CD4-positive, alpha-beta T cell treated with Interleukin-4 for 4 hours (primary cell): ENCODE measurements at places on chromosomes 7 and 10.
A peak's percentile ranks its signal among the peaks of the same experiment; 100 is the strongest.

DNA sequence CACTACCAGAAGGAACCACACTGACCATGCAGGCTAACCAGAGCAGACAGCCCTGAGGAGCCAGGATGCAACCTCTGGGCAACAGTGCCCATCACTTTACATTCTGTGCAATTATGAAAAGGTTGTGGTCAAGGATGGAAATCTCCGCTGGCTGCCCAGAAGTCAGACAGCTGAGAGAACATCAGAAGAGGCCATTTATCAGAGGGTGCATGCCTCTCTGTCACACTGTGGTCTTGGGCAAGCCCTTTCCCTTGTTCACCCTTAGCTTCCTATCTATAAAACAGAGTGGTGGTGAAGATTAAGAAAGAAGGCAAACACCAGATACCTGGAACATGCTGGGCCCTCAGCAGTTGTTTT, 120.7 kb upstream of the GDF10 start:
- DNase-seq: no peak

GRCh38 chr7:41203542-41203941, 499.3 kb downstream of the INHBA start:
- no peak for DNase-seq

- no peak for DNase-seq
These were observed 743.8 kb upstream of the LRRN3 start for GRCh38 chr7:110347081-110347480.

GRCh38 chr10:116274064-116274904, 1.3 kb upstream of the GFRA1 start:
- no peak for DNase-seq

GRCh38 chr10:52965938-52966401, 193.4 kb upstream of the MBL2 start:
- DNase-seq: peak; percentile 1

DNA sequence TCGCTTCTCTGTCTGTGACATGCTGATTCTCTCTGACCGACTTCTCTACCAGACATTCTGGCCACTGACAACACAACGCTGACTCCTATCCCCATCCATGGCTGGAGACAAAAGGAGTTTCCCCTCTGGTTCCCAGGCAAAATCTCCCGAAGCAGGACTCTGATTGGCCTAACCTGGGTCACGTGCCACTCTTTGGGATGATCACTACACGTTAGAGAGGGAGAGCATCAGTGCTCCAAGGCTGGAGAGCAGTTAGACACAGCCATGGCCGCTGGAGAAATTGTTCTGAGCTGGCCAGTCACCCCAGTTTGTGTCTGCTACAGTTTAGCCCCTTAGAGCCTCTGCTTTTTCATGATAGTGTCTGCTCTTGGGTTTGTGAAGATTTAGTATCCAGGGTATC, 38.9 kb downstream of the ADAMTS14 start:
- DNase-seq: no peak

- DNase-seq: no peak
These were observed 48.1 kb upstream of the TES start for GRCh38 chr7:116162254-116162653.

GRCh38 chr10:65231148-65231547, 1694.7 kb upstream of the LRRTM3 start:
- DNase-seq: no peak

- no peak for DNase-seq
These were observed 23.4 kb downstream of the RPP38 start for GRCh38 chr10:15120523-15120922.

DNA sequence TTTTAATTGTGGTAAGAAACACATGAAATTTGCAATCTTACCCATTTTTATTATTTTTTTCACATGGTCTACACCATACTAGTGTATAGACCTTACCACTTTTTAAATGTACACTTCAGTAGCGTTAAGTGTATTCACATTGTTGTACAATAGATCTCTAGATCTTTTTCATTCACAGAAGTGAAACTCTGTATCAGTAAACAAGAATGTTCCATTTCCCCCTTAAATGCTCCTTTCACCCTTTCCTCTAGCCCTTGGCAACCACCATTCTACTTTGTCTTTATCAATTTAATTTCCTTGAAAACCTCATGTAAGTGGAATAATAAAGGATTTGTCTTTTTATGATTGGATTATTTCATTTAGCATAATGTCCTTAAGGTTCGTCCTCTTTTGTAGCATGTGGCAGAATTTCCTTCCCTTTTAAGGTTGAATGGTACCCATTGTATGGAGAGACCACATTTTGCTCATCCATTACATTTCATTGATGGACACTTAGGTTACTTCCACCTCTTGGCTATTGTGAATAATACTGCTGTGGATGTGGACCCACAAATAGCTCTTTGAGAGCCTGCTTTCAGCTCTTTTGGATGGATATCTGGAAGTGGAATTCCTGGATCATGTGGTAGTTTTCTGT, 45.7 kb downstream of the SNX10 start:
- no peak for DNase-seq

- DNase-seq: no peak
These were observed 74.4 kb upstream of the LSM8 start for GRCh38 chr7:118109607-118110006.

DNA sequence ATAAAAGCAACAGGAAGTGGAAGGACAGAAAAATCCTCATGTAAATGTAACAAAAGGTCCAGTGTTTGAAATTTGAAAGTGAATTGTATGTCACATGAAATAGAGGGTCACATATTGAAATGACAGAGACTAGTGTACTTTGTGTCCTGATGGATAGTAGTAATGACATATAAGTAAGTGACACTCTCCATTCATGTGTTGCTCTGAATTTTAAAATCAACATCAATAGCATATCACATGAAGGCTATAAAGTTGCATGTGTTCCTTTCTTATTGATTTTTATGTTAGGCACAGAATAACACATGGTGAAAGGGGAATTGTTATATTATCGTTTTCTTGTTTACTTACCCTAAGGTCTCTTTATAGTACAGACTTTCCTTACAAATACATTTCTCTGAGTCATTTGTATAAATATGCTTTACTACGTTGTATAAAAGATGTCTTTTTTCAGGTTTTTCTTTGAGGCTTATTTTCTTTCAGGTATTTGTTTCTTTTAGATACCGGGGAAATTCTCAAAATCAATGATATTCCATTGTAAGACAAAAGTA, 104.6 kb upstream of the CACNA2D1 start:
- DNase-seq: no peak

DNA sequence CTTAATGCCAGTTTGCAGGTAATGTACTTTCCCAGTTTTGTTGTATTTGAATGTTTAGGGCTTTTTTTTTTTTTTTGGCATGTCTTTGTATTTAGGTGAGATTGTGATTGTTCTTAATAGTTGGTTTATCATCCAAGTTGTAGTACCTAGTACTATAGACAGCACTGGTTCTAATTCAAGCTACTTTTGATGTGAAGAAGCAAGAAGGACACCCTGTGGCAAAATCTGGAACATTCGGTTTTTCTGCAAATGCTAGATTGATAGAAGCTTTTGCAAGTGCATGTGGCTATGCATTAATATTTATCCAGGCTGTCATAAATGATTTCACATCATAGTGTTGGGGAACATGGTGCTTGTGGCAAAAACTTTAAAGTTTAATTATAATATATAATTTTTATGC, 248.9 kb downstream of the FOXP2 start:
- DNase-seq: no peak

GRCh38 chr7:150370612-150371071, 2.0 kb downstream of the REPIN1 start:
- no peak for DNase-seq

DNA sequence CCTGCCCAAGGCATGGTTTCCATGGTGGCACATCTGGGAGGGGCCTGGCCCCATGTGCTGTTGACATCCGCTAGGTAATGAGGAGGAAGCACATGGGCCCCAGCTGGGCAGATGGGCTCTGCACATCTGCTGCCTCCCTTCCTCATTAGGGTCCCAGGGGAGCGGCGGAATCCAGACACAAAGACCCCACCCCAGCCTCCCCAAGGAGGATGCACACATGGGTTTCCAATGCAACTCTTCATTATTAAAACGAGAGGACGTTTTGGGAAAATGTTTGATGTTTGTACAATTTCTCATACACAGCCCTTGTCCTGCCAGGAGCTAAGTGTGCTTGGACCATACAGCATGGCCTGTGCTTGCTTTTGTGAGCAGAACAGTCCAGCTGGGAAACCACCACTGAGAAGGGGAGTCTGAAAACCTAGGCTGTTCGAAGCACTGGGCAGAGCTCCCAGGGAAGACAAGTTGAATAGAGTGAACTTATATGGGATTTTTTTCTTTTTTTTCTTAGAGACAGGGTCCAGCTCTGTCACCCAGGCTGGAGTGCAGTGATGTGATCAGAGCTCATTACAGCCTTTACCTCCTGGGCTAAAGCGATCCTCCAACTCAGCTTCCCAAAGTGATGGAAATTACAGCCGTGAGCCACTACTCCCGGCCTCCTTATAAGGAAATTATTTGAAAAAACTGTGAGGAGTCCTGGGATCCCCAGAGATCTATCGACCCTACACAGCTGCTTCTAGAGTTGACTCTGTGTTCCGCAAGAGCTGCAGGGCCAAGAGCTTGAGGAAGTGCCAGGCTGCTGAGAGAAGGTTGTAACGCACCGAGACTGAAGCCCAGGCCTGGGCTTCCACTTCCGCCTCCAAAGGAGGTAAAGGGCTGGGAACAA, 23.4 kb downstream of the FAM107B start:
- DNase-seq: no peak

- no peak for DNase-seq
These were observed 60.4 kb upstream of the DUSP5 start for GRCh38 chr10:110437351-110437605.

DNA sequence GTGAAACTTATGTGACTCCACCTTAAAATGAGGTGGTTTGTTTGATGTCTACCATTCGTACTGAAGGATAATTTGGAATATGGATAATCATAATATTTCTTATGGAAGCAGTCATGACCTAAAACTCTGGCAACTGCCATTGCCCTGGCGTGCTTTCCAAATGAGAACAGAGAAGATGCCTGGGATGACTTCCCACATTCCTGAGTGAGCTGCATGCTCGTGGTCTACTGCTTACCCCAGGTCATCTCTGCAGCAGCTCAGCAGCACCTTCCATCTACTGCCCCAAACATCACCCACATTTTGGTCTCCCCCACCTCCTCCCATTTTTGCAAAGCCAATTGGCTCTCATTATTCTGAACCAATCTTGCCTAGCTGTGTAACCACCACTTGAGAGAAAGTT, 40.1 kb downstream of the LYZL1 start:
- no peak for DNase-seq

GRCh38 chr7:117839507-117839906, 33.7 kb downstream of the CTTNBP2 start:
- no peak for DNase-seq

DNA sequence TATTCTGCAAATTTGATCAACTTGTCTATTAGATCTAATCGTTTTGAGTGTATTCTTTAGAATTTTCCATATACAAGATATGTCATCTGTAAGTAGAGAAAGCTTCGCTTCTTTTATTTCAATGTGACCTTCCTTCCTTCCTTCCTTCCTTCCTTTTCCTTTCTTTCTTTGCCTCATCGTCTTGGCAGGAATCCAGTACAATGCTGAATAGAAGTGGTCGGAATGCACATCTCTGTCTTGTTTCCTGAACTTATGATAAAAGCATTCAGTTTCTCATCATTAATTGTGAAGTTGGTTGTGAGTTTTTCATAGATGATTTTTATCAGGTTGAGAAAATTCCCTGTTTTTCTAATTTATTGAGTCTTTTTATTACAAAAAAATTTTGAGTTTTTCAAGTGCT, 300.7 kb upstream of the ZNF32 start:
- DNase-seq: no peak

GRCh38 chr10:103646304-103646703, 152.8 kb downstream of the NEURL1 start:
- DNase-seq: no peak

- no peak for DNase-seq
These were observed 137.2 kb upstream of the IGFBP3 start for GRCh38 chr7:46058086-46058823.

DNA sequence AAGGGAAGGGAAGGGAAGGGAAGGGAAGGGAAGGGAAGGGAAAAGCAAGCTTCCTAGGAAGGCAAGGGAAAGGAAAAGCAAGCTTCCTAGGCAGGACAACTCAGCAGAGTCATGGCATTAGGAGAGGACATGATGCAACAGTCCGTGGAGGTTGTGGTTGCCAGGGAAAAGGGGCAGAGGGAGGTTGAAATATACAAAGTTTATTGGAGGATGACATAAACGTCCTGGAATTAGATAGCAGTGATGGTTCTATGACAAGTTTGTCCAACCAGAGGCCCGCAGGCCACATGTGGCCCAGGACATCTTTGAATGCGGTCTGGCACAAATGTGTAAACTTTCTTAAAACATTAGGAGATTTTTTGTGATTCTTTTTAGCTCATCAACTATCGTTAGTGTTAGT, 59.8 kb upstream of the OPN4 start:
- no peak for DNase-seq

GRCh38 chr10:71691405-71691804, 28.2 kb downstream of the C10orf105 start:
- no peak for DNase-seq

DNA sequence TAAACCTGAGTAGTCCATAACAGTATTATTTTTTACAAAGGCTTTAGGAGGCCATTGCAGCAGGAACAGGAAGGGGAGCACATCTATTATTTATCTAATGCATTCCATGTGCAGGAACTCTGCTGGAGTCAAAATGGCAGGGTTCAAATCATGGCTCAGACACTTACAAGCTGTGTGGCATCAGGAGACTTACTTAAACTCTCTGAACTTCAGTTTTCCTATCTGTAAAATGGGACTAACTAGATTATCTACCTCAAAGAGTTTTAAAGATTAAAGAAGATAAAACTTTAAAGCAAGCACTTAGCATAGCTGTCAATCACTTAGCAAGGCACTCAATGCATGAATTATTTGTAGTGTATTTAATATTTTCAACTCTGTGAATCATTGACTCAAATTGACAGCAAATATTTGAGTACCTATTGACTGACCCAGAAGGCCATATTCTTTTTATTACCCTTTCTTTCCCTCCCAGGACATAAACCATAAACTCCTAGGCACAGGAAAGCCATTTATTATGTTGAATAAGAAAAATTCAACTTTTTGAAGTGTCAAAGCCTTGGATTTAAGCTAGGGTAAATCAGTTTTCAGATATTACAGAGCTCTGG, 115.8 kb upstream of the FAM204A start:
- no peak for DNase-seq

- no peak for DNase-seq
These were observed 218.4 kb downstream of the GRM8 start for GRCh38 chr7:127034186-127034806.

DNA sequence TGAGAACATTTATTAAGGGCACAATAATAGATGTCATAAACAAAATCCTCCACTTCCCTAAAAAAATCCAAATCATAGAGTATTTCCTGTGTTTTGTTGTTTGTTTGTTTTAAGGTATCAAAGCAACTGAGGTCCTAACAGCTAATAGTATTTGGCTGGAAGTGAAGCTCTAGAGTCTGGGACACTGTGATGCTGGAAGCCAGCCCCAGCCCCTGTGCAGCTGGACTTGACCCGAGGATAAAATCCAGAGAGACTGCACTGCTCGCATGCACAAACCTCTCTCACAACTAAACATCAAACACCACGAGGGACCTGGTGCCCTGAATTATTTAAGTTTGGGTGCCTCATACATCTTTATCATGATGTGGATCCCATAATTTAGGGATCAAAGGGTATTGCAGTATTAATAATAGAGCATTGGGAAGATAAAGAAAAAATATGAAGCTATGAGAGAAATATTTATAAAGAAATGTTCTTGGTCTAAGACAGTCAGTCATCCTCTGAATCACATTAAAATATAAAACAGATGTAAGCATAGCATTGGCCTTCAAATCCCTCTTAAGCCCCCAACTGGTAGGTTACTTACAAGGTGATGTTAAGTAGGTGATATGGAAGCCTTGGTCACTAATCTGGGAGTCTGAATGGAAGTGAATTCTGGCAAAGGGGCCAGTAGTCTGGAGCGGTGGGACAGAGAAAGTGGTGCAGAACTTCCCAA, 44.4 kb downstream of the CUBN start:
- no peak for DNase-seq

GRCh38 chr7:146606628-146607027, 490.0 kb downstream of the CNTNAP2 start:
- no peak for DNase-seq
